ENCODE measurements at places on chromosomes 11 and 22.

GRCh38 chr22:36435516-36436415 lies 45.7 kb downstream of the TXN2 start:
- DNase-seq = peak; percentile 74
- peak overlapping the region; percentile 54 for H3K4me3 ChIP-seq
- peak overlapping the region; percentile 95 for H3K27ac ChIP-seq
- peaks cover 10% of the 10 kb centered on the region for H3K36me3 ChIP-seq
- peaks cover 17% of the 10 kb centered on the region for H3K4me1 ChIP-seq

- peaks cover 79% of the 10 kb centered on the region for H3K36me3 ChIP-seq
- no peak for DNase-seq
- no peak overlapping the region for H3K4me3 ChIP-seq
- H3K27ac ChIP-seq = no peak overlapping the region
- no peaks in the 10 kb centered on the region for H3K27me3 ChIP-seq
These were observed 62.5 kb upstream of the OR4B1 start for GRCh38 chr11:48154151-48154550.

GRCh38 chr11:25734591-25735211 lies 597.2 kb upstream of the ANO3 start:
- H3K4me1 ChIP-seq = no peaks in the 10 kb centered on the region
- peaks cover 3% of the 10 kb centered on the region for H3K36me3 ChIP-seq
- no peaks in the 10 kb centered on the region for H3K27me3 ChIP-seq
- no peak for DNase-seq
- H3K27ac ChIP-seq = no peak overlapping the region

DNA sequence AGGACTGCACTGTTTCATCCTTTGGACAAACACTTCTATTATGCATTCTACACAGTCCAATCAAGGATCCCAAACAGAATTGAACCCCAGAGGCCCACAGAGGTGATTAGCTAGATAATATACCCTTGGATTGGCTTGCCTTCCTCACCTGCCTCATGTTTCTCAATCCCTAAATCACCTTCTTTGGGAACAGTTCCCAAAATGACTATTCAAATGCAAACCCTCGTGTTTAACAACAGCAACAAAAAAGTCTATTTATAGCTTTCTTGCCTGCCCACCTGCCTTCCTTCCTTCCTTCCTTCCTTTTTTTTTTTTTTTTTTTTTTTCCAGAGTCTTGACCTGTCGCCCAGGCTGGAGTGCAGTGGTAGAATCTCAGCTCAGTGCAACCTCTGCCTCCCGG lies 180.0 kb downstream of the CNTN5 start:
- no peaks in the 10 kb centered on the region for H3K27me3 ChIP-seq
- no peak for DNase-seq
- no peak overlapping the region for H3K4me3 ChIP-seq

- DNase-seq = no peak
- no peaks in the 10 kb centered on the region for H3K36me3 ChIP-seq
These were observed 200.7 kb upstream of the NCAM1 start for GRCh38 chr11:112760396-112761059.

DNA sequence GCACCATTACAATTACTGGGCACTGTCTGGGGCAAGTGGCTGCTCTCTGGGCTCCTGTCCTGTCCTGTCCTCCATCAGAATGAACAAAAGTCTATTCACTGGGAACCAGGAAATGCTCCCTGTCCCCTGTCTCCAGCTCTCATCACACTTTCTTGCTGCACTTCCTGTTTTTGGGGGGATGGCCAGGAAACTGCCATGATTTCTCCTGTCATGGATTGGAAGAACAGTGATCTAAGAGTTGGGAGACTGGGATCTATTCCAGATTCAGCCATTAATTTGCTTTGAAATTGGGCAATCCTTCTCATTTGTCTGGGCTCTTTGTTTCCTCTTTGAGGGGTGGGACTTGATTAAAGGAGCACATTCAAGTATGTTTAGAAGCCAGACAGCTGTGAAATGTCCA lies 61.4 kb upstream of the KIRREL3 start:
- no peak for DNase-seq
- H3K4me3 ChIP-seq = no peak overlapping the region
- no peak overlapping the region for H3K27ac ChIP-seq

DNA sequence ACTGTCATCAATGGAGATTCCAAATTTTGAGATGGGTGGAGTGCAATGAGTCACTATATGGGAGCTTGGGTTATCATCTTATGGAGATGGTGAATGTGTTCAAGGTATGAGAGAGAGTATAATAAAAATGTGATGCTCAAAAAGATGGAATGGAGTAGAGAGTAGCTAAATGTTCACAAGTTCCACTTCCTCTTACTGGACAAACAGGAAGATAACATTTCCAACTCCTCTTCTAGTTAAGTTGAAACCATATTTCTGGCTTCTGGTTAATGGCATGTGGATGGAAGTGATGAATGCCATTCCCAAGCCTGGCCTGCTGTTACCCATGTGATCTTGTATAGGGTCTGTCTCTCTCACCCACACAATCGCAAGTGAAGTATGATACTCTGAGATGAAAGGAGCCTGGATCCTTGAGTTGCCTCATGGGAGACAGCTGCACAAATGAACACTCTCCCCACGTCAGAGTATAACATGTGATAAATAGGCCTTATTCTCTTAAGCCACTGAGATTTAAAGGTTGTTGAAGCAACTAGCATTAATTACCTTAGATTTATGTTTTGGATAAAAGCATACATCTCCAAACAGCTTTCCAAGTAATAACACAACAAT lies 111.0 kb downstream of the RAB38 start:
- no peaks in the 10 kb centered on the region for H3K36me3 ChIP-seq
- no peak overlapping the region for H3K27ac ChIP-seq
- H3K4me3 ChIP-seq = no peak overlapping the region
- H3K4me1 ChIP-seq = no peaks in the 10 kb centered on the region
- DNase-seq = no peak
- H3K27me3 ChIP-seq = peaks cover 16% of the 10 kb centered on the region

Measured in effector memory CD8-positive, alpha-beta T cell (primary cell).